ENCODE measurements at places on chromosomes 6 and 20.

DNA sequence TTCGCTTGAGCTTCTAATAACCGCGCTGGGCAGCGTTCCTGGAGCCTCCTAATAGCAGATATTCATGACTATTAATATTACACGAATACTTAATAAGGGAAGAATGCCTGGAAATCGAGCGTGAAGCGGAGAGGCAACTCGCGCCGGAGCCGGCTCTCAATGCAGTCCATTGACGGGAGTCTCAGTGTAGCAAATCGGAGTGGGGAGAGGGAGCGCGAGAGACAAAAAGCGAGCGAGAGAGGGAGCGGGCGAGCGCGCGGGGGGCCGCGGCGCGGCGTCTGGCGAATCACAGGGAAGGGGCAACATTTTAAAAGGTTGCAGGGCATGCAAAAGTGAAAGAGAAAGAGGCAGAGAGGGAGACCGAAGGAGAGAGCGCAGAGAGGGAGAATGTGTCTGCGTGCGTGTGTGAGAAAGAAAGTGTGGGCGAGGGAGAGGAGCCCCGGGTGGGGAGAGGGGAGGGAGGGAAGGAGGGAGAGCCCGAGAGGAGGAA lies 2.9 kb downstream of the TFAP2A start:
- DNase-seq = no peak

GRCh38 chr20:5729348-5729747 lies 20.9 kb upstream of the SHLD1 start:
- no peak for DNase-seq

- DNase-seq = no peak
These were observed 96.3 kb downstream of the PREX1 start for GRCh38 chr20:48731536-48731935.

DNA sequence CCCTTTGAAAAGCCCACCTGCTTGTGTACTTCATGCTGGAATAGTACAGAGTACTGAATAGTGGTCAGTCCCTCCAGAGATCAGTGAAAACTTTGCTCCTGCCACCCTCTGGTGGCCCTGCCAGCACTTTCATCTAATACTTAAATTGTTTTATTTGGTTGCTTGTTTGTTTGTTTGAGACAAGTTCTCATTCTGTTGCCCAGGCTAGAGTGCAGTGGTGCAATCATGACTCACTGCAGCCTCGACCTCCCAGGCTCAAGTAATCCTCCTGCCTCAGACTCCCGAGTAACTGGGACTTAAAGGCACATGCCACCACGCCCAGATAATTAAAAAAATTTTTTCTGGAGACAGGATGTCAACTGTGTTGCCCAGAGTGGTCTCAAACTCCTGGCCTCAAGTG lies 9.1 kb downstream of the FAM83D start:
- no peak for DNase-seq

GRCh38 chr20:4230651-4231050 lies 215.3 kb upstream of the RNF24 start:
- DNase-seq = no peak

DNA sequence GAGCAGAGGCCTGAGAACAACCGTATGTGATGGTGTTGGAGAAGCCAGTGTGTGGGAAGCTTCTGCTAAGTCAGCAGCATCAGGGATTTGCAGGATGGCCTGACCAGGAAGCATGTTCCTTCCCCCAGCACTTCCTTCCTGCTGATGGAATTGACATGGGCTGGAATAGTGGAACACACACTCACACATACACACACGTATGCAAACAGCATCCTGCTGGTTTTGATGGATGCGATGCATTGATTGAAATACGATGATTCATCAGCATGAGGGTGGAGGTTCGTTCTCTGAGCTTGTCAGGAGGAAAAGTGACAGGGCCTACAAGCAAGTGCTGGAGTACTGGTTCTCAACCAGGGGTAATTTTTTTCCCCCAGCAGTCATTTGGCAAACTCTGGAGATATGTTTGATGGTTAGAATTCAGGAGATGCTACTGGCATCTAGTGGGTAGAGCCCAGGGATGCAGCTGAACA lies 229.1 kb downstream of the NFATC2 start:
- no peak for DNase-seq

- no peak for DNase-seq
These were observed 30.3 kb upstream of the POPDC3 start for GRCh38 chr6:105209950-105210706.

- no peak for DNase-seq
These were observed 211.0 kb downstream of the WDR27 start for GRCh38 chr6:169490830-169491229.

DNA sequence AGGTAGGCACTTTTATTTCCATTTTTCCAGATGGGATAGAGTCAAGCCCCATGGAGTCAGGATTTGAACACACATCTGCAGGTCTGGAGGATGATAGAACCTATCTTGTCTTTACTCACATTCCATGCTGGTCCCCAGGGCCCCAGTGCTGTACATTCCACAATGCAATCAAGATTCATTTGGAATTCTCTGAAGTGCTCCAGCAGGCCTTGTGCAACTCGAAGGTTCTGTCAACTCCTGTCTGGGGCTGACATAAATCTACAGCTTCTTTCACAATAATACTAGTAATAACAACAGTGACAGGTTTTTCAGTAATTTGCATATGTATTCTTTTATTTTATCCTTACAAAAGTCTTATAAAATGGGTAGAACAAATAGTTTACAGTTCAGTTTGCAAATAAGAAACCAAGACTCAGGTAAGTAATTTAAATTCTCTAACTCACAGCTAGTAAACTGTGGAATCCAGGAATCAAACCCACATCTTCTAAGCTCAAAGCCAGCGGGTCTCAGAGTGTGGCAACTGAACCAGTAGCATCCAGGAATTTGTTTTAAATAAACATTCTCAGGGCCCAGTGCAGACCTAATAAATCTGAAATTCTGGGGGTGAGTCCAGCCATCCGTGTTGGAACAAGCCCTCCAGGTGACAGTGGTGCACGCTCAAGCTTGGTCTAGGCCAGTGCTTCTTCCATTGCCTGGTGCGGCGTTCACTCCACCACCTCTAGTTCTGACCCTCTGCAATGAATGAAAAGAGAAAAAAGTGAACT lies 137.0 kb upstream of the TNFAIP3 start:
- DNase-seq = no peak

- no peak for DNase-seq
These were observed 85.1 kb downstream of the EYA2 start for GRCh38 chr20:46979603-46980241.

DNA sequence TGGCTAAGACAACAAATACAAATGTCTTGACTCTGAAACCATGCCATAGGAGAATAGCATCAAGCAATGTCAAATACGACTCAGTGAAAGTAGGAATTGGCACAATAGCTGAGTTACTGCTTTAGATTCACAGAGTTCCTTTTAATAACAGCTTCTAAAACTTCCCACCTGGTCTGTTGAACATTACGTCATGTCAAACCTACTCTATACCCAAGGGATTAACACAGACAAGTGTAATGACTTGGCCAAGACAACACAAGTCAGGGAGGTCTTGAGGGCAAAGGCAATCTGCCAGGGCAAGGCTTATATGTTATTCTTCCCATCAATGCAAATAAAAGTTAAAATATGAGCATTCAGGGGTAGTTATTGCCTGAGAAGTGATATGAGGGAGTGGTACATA lies 265.1 kb upstream of the PRDM1 start:
- DNase-seq = no peak
